KBM-7 (cell line): ENCODE measurements at places on chromosomes 3 and 15.

GRCh38 chr15:71167445-71168165, 52.3 kb downstream of the THSD4 start:
- DNase-seq: no peak

GRCh38 chr3:158701420-158702065, 29.1 kb upstream of the LXN start:
- no peak for DNase-seq

DNA sequence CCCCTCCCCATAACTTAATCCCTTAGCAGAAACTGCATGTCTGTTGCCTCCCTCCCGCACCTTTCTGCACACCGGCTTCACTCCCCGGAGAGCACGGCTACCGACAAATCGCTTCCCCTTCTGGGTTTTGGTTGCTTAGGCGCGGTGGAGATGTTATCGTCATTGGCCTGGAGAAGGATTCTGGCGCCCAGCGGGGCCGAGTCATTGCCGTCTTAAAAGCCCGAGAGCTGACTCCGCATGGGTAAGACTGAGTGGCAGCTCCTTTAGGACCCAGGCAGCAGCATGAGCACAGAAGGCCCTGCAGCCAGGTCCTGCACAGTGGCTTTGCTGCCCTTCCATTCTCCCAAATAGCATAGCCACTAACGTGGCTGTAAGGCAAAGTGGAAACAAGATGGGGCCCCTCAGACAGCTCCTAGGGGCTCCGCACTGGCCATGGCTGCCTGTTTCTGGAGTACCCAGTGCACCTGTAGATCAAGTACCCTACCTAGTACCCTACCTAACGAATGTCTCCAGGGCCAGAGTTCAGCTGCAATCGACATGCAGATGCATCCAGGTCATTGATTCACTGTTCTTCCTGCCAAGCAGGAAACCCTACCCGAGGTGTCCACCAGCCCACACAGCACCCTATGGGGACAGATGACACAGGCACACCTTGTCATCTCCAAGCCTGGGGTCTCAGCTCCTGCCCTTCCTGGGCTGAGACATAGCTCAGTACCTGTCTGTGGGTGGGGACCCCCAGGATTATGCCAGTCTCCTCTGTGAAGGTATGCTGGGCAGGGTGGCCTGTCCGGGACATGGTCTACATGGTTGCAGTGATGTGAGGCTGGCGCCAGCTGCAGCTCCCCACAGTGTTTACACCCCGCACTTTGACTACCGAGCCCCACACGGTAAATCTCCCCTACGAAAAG, 147.6 kb downstream of the LRRK1 start:
- DNase-seq: no peak

- DNase-seq: no peak
These were observed 12.4 kb upstream of the UBR1 start for GRCh38 chr15:43118286-43118685.

GRCh38 chr3:118526758-118527513, 507.7 kb downstream of the IGSF11 start:
- DNase-seq: no peak
